SW 1271 (cell line): ENCODE measurements at places on chromosomes 1 and 21.

DNA sequence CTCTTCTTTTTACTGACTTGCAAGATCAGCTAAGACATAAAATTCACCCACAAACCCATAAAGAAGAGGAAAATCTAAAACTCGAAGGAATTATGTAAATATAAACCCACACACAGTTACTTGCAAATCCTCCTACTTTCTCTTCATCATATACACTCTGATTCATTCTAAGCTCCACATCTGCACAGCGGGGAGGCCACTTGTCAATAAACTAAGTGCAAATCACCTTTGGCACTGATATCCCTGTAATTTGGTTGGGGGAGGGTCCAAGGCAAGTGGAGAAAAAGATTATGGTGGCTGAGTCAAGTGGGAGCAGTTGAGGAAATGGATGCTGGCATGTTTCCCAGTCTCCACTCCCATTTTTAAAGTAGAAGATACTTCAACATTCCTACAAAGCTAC lies 596.5 kb downstream of the MATN1 start:
- DNase-seq = no peak

- no peak for DNase-seq
Observed at GRCh38 chr1:230381049-230381467, 45.1 kb downstream of the PGBD5 start.

GRCh38 chr1:50098591-50099021 lies 10.1 kb upstream of the ELAVL4 start:
- no peak for DNase-seq

DNA sequence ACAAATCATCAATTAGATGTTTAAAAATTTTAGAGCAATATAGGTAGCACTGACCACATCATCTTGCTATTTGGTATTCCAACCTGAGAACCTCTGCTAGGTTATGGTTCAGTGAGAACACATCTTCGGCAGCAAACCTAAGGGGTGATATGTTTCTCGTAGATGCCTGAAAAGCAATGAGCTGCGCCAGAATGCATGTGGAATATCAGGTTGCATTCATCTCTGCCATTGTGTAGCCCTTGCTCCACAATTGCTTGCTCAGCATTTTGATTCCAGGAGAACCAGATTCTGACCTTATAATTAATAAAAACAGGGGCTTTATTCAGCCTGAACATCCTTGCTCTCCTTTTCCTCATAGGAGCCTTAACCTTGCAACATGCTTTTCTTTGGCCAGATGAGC lies 408.1 kb downstream of the USH2A start:
- no peak for DNase-seq

DNA sequence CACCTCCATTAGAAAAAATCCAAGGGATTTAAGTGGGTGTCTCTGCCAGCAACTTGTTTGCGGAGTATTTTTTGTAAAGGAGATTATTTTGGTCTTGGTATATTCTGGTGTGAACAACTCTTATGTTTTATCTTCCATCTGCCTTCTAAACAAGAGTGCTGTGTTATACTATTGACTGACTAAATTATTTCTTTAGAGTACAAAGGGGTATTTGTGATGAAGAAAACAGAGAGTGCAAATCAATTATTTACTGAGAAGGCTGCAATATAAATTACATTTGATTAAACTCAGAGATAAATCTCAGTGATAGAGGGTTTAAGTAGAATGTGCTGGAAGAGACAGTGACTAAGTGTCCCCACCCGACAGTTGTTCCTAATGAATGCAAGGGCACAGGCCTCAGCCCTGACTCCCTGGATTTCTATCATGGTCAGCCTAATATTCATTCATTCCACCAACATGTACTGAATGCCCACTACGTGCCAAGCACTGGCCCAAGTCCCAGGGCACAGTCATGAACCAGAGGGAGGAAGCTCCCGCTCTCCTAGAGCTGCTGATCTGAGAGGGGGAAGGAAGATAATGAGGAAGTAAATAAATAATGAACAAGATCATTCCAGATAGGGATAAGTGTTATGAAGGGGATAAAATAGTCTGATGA lies 196.9 kb upstream of the C8B start:
- DNase-seq = no peak

DNA sequence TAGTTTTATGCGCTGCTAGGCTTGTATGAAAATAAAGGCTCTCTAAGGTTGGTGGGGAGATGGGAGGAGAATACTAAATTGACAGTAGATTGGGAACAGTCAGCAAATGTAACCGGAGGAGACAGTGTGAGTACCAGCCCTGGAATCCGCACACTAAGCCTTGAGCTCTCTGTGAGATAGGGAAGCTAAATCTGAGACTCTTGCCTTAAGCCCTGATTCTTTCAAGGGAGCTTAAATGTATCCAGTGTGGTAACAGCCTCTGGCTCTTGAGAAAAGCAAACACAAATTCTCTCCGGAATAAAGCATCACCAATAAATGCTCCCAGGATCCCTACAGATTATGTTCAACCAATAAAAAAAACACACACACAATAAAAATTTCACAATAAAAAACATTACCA lies 33.0 kb upstream of the PDPN start:
- no peak for DNase-seq

- DNase-seq = no peak
Observed at GRCh38 chr1:119504831-119505230, 2.2 kb upstream of the HSD3B1 start.

- DNase-seq = no peak
Observed at GRCh38 chr1:2194319-2194897, at the start of gene FAAP20. FAAP20 (minus strand) TSS chr1:2194772; CDS start chr1:2194749, 23 bp downstream.

GRCh38 chr1:24382165-24382577 lies 31.4 kb downstream of the STPG1 start:
- no peak for DNase-seq

DNA sequence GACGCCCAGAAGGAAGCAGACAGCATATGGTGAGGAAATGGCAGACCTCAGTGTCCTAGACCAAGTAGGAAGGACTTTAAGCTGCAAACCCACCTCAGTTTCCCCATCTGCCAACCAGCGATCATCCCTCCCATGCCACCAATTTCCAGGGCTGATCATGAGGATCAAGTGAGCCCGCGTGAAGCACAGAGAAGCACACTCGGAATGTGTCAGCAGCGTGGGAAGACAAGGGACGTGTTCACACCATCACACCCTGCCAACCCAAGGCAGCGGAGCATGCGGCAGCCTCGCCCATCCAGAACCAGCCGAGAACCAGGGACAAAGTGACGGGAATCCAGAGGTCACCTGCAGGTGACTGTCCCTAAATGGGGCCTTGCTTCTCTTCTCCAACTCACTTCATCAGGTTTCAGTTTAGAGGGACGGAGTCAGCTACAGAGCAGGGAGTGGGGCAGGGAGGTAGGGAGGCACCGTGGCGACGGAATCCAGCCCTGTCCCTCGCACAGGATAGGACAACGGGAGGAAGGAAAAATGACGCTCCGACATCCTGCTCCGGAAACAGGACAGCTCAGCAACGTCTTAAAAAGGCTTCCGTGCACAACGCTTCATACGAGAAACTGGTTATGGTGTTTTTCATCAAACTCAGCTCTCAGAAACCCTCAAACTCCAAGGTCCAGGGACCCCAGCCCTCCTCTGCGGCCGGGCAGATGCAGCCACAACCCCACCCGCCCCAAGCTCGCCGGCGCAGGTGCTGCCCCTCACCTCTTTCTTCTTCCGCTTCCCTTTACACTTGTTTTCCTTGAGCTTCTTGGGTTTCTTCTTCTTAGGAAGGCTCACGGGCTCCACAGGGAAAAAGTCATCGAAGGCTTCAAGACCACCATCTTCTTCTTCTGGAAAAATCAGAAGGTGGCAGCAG lies 12.5 kb downstream of the CHD5 start:
- DNase-seq = no peak

DNA sequence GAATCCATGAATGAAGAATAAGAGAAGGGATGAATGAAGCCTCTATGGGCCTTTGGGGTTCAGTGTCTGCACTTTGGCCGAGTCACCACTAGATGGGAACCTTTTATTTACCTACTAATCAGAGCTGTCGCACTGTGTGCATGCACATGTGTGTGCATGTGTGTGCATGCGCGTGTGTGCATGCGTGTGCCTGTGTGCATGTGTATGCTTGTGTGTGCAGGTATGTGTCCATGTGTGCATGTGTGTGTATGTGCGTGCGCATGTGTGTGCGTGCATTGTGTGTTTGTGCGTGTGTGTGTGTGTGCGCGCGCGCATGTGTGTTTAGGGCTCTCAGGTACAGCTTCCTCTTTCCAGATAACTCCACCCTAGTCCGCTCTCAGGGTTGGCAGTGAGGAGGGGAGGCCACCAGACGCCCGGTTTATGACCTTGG lies 20.4 kb upstream of the UBXN10 start:
- no peak for DNase-seq

DNA sequence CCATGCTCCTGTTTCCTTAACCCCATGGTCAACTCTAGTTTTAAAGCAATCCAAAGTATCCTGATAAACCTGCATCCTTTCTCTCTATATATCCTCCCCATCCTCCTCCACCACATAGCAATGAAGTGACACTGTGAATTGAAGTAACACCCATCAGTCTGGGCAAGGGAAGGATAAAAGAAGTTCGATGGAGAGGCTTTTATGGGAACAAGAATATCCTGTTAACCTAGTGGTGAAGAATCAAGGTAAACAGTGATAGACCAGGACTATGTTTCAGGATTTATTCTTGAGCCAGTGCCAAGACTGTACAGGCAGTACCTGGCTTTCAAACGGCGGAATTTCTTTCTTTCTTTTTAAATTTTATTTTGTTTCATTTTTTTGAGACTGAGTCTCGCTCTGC lies 17.6 kb downstream of the RABIF start:
- DNase-seq = no peak

DNA sequence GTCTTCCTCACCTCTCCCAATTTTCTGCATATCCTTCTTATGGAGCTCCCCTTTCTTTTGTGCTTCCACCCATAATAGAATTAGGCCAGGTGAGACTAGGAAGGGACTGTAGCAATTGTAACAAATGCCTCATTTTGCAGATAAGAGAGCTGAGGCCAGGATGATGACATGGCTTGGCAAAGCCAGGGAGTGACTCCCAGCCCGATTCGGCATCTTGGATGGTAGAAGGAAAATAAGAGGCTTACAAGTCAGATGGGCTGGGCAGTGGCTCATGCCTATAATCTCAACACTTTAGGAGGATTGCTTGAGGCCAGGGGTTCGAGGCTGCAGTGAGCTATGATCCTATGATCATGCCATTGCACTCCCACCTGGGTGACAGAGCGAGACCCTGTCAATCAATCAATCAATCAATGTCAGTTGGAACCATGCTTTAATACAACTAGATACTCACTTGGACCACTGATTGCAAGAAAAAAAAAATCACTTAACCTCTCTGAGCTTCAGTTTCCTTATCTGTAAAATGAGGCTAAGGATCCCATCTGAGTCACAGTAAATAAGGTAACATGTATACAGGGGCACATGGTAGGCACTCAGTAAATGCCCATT lies 51.6 kb downstream of the PLEKHA6 start:
- DNase-seq = no peak

- DNase-seq = no peak
Observed at GRCh38 chr1:58629031-58629462, 52.0 kb upstream of the TACSTD2 start.

DNA sequence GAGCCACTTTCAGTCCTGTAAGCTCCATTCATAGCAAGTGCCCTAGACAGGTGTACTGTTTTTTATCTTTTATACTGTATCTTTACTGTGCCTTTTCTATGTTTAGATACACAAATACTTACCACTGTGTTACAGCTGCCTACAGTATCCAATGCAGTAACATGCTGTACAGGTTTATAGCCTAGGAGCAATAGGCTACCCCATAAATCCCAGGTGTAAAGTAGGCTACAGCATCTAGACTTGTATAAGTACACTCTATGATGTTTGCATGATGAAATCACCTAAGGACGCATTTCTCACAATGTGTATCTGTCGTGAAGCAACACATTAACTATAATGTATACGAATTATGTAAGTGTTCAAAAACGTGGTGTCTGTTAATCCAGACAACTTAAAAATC lies 10.7 kb downstream of the HLCS start:
- no peak for DNase-seq
